Stimulated activated CD4-positive, alpha-beta T cell treated with anti-CD3 and anti-CD28 coated beads, Interleukin-1b, Interleukin-23, amount 100 ng/mL, for 48 hours (primary cell): ENCODE measurements at places on chromosomes 1 and 21.

- peak; percentile 76 for DNase-seq
Measured at GRCh38 chr1:154463512-154463990, 38.5 kb upstream of the TDRD10 start.

- no peak for DNase-seq
Measured at GRCh38 chr1:160521554-160521953, 1.5 kb downstream of the SLAMF6 start.

- no peak for DNase-seq
Measured at GRCh38 chr1:84735483-84735882, 45.2 kb upstream of the SSX2IP start.

DNA sequence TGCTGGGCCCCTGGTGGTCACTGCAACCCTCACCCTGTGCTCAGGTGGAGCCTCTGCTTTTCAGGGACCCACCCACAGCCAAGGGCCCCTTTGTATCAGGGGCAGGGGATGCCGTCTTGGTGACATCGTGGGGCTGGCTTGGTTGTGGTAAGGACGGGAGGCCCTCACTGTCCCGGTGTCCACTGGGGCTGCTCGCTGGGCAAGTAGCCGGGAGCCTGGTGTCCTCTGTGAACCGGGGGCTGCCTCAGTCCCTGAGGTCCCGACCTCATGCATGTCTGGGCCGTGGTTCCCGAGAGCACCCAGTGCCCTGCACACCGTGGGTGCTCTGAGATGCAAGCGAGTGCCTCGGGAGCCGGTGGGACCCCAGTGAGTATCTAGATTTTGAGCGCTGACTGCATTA lies 56.0 kb upstream of the TTC34 start:
- DNase-seq: no peak

DNA sequence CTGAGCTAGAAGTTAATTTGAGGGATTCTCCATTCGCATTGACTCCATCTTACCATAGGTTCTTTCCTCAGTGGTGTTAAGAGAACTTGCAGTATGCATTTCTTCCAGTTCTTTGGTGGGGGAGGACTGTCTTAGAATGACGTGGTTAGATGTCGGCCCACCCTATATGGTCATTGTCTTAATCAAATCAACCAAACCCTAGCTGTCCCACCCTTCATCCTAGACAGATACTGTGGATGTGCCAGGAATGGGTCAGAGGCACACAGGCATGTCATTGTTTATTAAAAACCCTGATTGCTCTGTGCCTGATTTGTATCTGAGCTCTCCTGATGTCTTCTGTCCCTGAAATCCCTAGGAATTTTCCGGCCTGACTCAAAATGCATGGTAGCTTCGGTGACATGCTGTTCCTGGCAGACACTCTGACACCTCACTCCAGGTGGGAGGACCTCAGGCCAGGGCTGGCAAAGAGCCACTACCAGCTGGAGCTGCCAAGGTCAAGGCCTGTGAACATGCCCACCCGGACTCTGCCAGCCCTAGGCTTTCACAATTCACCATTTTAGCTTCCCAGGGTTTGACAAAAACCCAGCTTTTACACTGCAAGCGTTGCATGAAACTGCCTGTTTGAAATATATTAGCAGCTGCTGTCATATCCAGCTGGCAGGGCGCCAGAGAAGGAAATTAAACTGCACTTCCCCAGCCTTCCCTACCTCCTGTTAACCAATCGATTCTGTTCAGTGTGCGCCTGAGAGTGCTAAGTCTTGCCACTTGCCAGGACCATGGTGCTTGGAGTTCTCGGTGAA lies 134.0 kb downstream of the FAM78B start:
- no peak for DNase-seq

GRCh38 chr1:71463144-71463543 lies 382.3 kb upstream of the ZRANB2 start:
- no peak for DNase-seq

GRCh38 chr1:226131639-226132038 lies 54.9 kb downstream of the ACBD3 start:
- DNase-seq: no peak

DNA sequence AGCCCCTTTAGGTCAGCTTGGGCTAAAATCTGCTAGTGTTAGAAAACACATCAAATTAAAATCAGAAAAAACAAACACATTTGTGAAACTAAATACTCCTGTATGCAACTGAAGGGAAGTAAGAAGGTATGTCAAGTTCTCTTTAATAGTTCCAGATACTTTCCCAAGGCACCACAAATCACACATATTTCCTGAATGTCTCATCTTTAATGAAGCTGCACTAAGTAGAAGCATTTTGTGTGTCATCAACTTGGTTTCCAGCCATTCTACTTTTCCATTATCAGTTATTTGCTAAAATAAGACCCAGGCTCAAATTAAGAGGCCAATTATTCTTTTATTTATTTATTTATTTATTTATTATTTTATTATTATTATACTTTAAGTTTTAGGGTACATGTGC lies 34.7 kb downstream of the CRB1 start:
- DNase-seq: no peak

DNA sequence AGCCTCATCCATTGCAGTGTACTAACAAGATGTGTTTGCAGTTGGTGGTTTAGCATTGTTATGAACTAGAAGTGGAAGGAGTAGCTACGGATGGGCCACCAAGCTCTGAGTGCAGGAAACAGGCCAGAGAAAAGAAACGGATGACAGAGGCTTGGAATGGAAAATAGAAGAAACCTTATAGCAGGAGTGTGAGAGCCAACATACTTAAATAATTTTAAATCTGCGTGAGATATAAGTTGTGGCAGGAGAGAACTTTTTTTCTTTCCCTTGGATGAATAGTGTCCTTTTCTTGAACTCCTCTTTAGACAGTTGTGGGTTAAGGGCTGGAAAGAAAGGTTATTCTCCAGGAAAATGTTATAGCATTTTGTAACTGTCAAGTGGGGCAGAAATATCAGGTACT lies 54.2 kb downstream of the RGL1 start:
- DNase-seq: no peak

DNA sequence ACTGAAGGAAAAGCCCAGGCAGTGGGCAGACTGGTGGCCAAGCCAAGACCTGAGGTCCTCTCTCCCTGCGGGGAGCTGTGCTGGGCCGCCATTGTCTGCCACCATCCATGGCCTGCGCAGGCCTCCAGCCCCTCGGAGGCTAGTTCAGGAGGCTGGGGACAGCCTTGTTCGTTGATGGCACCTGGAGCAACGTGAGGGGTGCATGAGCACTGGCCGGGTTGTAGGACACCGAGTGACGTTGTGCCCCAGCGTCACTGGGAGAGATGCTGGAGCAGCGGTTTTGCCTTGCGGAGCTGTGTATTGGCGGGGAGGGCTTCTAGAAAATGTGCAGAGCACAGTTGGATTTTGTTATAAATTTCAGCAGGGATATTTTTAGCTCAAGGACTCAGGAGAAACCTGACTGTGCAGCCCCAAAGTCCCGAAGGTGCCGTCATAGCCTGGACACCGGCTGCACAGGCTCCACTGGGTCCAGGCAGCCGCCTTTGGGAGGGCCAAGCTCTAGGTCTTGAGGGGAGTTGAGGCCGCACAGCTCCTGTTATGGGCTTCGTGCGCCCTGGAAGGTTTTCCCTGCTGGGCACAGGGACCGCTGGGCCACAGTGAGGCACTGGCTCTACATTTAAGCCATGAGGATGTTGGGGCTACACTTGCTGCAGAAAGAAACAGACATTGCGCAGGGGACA lies 48.2 kb upstream of the ADARB1 start:
- DNase-seq: no peak

DNA sequence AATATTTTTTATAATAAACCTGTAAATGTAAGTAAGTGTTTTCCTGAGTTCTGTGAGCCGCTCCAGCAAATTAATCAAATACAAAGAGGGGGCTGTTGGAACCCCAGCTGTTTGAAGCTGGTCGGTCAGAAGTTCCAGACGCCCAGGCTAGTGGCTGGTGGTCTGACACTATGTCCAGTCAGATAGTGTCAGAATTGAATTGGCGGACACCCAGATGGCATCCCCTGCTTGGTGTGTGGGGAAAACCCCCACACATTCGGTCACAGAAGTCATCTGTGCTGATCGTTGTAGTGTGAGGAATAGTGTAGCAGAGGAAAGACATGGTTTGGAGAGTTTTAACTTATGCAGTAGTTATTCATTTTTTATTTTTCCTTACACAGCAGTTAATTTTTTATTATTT lies 32.4 kb downstream of the TBCE start:
- no peak for DNase-seq

DNA sequence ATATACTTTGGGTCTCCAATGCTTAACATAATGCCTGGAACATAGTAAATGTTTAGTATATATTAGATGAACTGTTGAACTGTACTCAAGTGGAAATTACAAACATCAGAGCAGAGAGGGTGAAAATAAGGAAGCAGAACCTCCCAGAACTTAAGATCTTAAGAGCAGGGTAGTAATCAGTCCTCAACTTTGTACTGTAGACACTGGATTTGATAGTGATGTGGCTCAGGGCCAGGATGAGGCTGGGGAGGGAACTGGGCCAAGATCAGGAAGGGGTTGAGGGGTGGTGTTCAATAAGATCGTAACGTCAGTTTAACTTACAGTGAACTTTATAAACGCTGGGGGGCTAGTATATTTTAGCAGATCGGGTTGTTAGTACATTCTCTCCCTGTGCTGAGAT lies 15.4 kb downstream of the MPZL1 start:
- DNase-seq: no peak

GRCh38 chr21:35748678-35749314 lies 311.5 kb downstream of the SETD4 start:
- no peak for DNase-seq

- DNase-seq: no peak
Measured at GRCh38 chr1:234869182-234870019, 259.2 kb downstream of the TOMM20 start.

GRCh38 chr1:200310824-200311223 lies 99.0 kb downstream of the ZNF281 start:
- no peak for DNase-seq

DNA sequence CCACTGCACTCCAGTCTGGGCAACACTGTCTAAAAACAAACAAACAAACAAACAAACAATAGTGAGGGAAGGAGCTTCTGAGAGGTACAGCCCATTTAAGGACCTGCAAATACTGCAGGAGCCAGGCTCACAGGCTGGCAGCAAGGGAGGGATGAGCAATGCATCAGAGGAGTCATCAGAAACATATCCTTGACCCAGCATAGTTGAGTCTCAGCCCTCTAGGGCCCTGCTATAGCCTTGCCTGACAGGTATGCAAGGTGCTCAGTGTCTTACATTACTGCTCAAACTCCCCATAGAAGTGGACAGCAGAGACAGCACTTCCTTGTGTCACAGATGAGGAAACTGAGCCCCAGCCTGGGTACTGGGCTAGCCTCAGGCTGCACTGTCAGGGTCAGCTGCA lies 7.3 kb upstream of the TTC4 start:
- no peak for DNase-seq

- DNase-seq: no peak
Measured at GRCh38 chr1:151311011-151311410, 16.2 kb downstream of the PI4KB start.

- no peak for DNase-seq
Measured at GRCh38 chr1:109084563-109085517, 5.7 kb upstream of the TMEM167B start.

- no peak for DNase-seq
Measured at GRCh38 chr21:42674351-42674940, 21.0 kb downstream of the PDE9A start.

DNA sequence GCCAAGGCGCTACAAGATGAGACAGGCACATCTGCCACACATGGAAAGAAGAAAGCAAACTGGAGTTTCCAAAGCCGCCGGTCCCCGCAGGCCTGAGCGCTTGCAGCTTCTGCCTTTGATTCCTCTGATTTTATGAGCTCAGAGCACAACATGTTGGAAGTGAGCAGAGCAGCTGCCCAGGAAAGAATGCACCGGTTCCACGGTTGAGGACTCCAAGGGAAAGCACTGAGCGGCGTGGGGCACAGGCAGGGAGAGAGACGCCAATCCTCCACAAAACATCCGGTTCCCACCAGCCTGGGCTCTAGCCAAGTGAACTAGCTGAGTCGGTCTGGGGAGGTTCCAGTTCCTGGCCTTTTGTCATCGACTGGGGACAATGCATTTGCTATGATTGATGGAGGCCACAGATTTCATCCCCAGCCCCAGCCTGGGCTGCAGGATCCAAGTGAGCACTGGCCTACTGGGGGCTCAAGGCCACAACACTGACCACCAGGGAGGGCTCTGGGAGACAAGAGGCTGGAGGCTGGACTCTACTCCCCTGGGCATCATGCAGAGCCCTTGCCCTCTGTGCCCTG lies 253.1 kb upstream of the IRF2BP2 start:
- DNase-seq: no peak

DNA sequence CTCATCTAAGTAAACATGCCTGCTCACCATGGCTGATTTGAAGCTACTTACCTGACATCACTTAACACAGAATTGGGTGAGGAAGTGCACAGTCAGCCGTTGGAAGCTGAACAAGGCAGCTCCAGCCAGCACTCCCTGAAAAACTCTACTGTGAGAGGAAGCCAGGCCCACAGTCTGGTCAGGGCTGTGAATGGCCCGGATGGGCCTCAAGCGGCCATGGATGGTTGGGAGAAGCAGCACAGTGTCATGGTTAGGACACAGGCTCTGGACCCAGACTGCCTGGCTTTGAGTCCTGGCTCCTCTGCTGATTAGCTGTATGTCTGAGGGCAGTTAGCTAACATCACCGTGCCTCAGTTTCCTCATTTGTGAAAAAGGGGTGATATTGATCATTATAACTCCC lies 267.8 kb downstream of the GRIK3 start:
- no peak for DNase-seq

DNA sequence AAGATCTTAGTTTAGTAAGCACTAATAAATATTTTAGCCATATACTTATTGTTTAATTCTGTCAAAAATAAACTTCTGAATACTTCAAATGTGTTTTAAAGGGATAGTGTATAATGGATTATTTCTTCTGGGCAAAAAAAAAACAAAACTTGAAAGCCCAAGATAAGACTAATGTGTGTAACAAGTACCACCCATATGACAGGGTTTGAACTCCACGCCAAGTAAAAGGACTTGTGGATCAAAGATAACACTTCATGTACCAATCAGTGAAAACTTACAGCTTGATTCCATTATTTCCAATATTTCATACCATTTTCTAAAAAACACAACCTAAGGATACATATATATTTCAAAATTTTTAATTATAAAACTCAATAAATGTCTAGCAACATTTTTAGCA lies 59.5 kb downstream of the DENND1B start:
- no peak for DNase-seq

- DNase-seq: no peak
Measured at GRCh38 chr1:7298145-7298544, 473.0 kb upstream of the VAMP3 start.

DNA sequence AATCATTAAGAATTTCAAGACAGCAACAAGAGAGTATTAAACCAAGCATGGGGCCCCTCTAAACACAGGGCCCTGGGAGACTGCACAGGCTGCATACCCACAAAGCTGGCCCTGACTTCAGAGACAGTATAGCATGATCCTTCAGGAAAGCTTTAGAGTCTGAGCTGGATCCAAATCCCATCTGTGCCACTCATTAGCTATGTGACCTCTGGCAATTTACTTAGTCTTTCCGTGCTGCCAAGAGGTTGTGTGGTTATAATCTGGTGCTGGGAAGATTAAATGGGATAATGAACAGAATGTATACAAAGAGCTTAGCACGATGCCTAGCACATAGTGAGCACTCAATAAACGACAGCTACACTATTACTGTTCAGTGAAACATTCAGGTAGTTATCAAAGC lies 4.0 kb downstream of the PHC2 start:
- no peak for DNase-seq
